ENCODE measurements at places on chromosomes 11 and 22.

- peak; percentile 60 for DNase-seq
Measured at GRCh38 chr11:46119352-46120216, 1.7 kb downstream of the PHF21A start.

DNA sequence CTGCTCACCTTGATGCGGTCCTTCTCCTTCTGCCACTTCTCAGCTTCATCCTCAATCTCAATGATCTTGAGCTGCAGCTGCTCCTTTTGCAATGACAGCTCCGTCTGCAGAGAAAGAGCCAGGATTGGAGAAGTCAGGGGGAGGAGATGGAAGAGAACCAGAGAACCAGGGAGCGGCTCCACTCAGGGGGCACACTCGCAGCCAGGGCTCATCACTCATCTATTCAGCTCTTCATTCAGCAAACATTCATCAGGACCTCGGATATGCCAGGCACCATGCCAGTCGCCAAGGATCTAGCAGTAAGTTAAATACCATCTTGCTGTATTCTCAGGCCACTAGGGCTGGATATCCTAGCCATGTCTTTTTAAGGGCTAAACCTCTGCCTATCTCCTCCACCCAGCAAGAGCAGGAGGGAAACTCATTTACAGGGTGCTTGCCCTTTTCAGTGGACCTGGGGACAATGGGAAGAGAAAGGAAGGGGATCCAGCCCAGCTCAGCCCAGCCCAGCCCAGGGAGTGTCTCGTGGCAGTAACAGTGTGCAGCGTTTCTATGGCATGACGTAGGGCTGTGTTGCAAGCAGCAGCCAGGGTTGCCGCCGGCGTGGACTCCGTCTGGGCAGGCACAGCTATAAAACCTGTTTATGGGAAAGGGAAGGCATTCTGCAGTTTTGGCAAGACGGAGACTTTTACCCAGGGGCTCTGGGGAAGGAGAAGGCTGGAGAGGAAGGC lies 9.4 kb downstream of the TRIM29 start:
- no peak for DNase-seq

DNA sequence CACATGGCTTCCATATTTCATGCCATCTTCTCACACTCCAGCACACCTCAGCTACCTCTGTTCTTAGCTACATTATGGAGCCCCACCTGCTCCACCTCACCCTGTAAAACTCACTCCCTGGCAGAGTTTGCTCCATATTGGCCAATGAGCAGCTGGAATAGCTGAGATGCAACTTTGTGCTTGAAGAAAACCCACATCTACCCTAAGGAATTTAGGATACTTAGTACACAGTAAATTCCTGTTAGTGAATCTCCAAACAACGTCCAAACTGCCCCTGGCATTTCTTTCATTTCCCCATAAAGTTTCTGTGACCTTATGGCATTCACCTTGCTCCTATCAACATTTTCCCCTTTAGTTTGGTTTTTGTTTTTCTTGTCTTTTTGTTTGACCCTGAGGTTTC lies 2.2 kb upstream of the VWCE start:
- DNase-seq: no peak

DNA sequence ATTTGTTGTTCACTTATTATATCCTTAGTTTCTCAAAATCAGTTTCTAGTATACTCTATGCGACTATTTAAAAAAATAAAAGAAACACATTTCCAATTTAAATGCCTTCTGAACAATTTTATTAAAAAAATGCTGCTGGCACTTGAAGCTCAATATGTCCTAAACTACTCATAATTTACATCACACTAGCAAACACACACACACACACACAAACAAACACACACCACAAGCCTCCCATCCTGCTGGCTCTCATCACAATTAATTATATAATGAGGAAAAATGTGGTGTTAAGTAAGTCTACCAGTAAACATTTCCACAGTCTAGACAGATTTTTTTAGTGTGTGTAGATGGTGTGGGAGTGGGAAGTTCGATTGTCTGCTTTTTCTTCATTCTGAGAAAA lies 350.3 kb downstream of the AASDHPPT start:
- no peak for DNase-seq

DNA sequence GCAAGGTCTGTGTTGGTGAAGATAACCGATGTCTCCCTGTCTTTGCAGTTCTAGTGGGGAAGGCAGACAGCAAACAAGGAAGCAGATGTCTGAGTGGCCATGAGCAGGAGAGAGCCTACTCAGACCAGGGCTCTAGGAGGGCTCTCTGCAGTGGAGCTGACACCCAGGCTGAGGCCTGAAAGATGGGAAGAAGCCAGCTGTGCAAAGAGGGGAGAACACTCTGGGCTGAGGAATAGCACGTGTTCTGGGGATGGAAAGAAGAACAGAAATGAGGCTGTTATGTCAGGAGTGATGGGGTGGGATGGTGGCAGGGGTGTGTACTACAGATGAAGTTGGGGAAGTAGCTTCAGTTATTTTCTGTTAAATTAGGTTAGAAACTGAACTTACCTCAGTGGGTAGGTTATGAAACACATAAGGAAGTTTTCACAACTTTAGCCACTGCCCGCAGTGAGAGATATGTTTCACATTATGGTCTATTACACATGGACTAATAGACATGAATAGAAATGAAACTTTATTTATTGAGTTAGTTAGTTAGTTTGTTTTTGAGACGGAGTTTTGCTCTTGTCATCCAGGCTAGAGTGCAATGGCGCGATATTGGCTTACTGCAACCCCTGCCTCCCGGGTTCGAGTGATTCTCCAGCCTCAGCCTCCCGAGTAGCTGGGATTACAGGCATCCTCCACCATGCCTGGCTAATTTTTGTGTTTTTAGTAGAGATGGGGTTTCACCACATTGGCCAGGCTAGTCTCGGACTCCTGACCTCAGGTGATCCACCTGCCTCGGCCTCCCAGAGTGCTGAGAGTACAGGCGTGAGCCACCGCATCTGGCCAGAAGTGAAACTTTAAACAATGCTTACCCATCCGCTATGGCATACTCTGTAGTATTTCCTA lies 7.8 kb downstream of the DCPS start:
- no peak for DNase-seq

DNA sequence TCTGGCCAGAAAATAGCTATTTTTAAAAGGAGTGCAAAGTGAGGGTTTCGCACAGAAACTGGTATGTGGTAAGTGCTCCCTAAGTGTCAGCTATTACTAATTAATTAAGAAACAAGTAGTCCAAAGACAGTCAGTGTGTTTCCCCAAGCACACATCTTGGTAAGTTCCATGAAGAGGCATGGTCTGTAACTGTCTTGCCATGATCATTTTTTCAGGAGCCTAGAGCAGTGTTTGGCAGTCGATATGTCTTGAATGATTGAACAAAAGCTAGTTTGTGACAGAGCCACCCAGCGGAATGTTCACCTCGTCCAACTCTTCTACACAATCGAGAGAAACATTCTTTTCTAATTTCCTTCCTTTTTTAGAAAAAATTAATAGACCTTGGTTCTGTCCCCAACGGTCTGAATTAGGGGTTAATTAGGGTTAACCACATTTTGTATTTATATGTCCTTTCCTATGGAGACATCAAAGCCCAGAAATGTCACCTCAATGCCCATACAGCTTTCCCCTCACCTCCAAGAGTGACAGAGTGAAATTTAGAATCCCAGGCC lies 57.6 kb upstream of the FTH1 start:
- no peak for DNase-seq

DNA sequence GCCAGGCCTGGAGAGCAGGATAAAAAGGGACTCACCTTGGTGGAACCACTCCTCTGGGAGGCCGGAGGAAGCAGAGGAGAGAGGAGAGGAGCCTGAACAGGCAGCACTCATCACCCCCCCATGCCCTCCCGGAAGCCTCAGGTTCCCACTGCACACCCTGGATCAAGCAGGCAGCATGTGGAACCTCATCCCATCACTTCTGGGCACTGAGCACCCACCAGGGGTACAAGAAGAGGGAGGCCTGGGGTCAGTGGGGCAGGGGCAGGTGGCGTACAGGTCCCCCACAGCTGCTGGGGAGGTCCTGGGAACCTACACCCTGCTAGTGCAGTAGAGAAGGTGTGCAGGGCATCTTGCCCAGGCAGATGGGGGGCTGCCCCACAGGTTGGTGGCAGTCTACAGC lies 35.1 kb upstream of the TXNRD2 start:
- DNase-seq: no peak

GRCh38 chr11:110470716-110471115 lies 41.0 kb downstream of the FDX1 start:
- no peak for DNase-seq

- DNase-seq: no peak
Measured at GRCh38 chr22:19289475-19290161, 1.9 kb downstream of the CLTCL1 start.

- no peak for DNase-seq
Measured at GRCh38 chr22:30806391-30806861, 111.8 kb downstream of the OSBP2 start.

GRCh38 chr11:47924184-47924691 lies 56.1 kb upstream of the PTPRJ start:
- peak; percentile 25 for DNase-seq

DNA sequence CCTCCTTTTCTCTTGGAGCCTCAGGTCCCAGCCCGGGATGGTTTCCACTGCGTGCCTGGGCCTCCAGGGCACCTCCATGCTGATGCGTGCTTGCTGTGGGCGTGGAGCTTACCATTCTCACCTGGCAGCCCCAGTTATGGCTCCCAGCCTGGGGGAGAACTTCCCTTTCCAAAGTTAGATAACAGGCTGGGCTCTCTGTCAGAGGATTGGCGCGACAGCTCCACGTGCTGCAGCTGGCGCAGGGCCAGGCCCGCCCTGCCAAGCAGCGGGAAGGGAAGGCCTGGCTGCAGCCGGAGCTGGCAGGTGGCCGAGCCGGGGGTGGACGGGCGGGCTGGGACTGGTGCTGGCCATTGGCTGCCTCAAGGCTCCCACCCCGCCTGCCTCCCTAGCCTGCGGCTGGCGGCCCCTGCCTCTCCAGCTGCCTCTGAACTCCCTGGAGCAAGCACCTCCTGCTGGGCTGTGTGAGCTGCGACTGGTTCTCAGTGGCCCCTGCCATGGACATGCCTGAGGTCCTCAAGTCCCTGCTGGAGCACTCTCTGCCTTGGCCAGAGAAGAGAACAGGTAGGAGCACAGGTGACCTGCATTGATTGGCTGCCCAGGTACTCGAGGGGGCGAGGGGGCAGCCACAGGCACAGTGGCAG lies 14.6 kb upstream of the TEF start:
- DNase-seq: peak; percentile 96

DNA sequence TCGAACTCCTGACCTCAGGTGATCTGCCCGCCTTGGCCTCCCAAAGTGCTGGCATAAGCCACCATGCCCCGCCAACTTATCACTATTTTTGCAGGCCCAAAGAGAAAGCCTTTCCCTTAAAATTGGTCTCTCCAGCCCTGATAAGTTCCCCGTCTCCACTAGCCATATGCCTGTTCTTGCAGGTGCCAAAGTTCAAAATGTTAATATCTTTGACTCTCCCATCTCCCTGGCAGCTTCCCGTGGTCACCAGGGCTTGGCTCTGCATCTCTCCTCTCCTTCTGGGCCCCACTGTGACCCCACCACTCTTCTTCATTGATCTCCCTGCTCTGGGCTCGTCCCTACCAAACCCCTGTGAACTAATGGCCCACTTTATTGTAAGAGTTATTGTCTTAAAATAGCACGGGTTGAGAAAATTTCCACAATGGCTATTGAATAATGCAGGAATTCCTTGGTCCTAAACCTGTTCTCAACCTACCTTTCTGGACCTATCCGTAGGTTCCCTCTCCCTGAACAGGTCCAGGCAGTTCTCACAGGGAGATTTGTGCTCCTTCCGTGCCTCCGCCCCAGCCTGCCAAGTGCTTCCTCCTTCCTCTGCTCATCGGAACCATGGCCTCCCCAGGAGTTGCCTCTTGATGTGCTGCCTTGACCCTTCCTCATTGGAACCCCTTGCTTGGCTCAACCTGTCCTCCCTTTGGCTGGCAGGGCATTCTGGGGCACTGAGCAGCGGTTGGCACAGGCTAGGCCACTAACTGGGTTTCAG lies 147.5 kb downstream of the DSCAML1 start:
- DNase-seq: peak; percentile 15

DNA sequence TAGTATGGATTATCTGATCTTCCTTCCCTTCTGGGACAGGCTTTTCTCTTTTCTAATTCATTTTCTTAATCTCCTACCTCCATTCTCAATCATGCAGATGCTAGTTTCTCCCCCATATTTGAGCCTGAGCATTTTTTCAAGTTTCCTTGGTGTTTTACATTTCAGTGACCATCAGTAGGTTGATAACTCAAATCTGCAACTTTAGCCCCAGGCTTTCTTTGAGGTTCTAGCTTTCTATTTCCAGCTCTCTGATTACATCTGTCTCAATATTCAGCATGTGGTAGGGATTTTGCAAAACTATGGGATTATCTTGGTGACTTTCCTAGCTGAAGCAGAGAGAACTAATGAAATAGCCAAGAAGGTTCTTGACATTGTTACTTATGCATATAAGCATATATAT lies 67.8 kb downstream of the ARHGEF12 start:
- DNase-seq: no peak

GRCh38 chr22:17110791-17111550 lies 10.2 kb downstream of the TMEM121B start:
- DNase-seq: no peak

DNA sequence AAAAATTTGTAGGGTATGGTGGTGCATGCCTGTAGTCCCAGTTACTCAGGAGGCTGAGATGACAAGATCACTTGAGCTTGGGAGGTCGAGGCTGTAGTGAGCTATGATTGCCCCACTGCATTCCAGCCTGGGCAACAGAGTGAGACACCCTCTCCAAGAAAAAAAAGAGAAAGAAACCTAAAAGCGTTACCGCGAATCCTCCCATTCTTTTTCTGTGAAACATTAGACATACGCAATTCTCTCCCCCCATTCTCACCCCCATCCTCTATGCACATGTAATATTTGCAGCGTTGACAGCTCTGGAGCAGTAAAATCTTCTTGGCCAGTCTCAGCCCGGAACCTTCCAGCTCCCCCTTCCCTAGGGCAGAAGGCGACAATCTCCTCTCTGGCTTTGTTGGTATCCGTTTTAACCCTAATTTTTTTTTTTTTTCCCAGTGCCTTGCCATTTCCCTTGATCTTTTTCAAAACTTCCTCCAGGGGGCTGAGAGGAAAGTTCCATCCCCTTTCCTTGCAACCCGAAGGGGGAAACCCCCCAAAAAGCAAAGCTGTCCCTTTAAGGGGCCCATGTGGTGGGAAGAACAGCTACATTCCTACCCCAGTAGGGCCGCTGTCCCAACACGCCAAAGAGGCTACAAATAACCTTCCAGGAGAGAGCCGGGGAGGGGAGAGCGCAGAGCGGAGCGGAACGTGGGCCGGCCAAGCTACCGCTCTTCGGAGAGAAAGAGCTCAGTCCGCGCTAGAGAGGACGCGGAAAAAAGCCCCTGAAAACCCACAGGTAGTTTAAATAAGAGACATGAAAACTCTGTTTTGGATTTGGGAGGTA lies 1.9 kb downstream of the LRP4 start:
- DNase-seq: no peak

Data from RPMI8226 (cell line).